Temporal lobe (tissue), 4 donors: ENCODE measurements at places on chromosomes 2 and 18. TPM values are rescaled to one million over a fixed set of nuclear protein-coding genes. Genes with fewer than 3 reads are reported as not detected.

The PLB1 gene
- total RNA-seq: 1.7 TPM

The MC5R gene
- total RNA-seq: 0.25 TPM

The BIRC6 gene
- 193 TPM for total RNA-seq

The C2orf81 gene
- 1.2 TPM for total RNA-seq
